ENCODE measurements at places on chromosomes 5 and 9. TPM values are rescaled to one million over a fixed set of nuclear protein-coding genes. Genes with fewer than 3 reads are reported as not detected.
A peak's percentile ranks its signal among the peaks of the same experiment; 100 is the strongest.

Gene RASEF
- total RNA-seq = not detected

Gene NR5A1
- total RNA-seq = not detected

DNA sequence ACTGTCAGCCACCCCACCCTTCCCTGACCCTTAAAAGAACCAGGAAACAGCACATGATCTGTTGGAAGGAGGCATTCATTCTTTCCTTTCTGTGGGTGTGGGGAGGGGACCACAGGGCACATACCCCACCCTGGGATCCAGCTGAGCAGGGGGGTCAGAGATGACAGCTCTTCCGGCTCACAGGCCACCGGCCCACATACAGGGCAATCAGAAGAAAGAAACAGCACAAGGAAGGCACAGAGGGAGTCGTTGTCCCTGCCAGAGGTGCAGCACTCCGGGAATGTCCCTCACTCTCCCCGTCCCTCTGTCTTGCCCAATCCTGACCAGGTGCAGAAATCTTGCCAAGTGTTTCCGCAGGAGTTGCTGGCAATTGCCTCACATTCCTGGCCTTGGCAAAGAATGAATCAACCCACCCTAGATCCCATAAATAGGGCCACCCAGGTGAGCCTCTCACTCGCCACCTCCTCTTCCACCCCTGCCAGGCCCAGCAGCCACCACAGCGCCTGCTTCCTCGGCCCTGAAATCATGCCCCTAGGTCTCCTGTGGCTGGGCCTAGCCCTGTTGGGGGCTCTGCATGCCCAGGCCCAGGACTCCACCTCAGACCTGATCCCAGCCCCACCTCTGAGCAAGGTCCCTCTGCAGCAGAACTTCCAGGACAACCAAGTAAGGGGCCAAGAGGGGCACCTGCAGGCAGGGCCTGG lies at the start of gene LCN2:
Gene LCN2, plus strand, starts transcription at position 453 of the 701 bp plus-strand sequence. Its CDS starts 73 bp downstream, at position 526.
- DNase-seq = no peak

Gene C9
- not detected for total RNA-seq

Gene PELO
- total RNA-seq = 7.4 TPM

GRCh38 chr5:138966236-138966985 lies 91.3 kb upstream of the LRRTM2 start:
- DNase-seq = no peak

Gene FOXD4L6
- not detected for total RNA-seq

GRCh38 chr5:140998921-140999410 lies 32.7 kb downstream of the PCDHAC2 start:
- DNase-seq = no peak

Gene PCDHGB4
- total RNA-seq = 0.13 TPM

GRCh38 chr9:111663301-111663823 lies 2.0 kb downstream of the GNG10 start:
- DNase-seq = no peak

- no peak for DNase-seq
Observed at GRCh38 chr9:33952066-33952465, 96.6 kb downstream of the UBAP2 start.

Gene CDH9
- total RNA-seq = not detected

- no peak for DNase-seq
Observed at GRCh38 chr9:84271921-84272556, 68.5 kb downstream of the SLC28A3 start.

- DNase-seq = no peak
Observed at GRCh38 chr5:139648205-139649081, at the start of gene CXXC5. CXXC5 (plus strand) TSS chr5:139648349; CDS start chr5:139680524, 32,175 bp downstream.

GRCh38 chr9:129402371-129402739 lies 218.5 kb downstream of the C9orf50 start:
- no peak for DNase-seq

Gene FOXD4L4
- 0.44 TPM for total RNA-seq

DNA sequence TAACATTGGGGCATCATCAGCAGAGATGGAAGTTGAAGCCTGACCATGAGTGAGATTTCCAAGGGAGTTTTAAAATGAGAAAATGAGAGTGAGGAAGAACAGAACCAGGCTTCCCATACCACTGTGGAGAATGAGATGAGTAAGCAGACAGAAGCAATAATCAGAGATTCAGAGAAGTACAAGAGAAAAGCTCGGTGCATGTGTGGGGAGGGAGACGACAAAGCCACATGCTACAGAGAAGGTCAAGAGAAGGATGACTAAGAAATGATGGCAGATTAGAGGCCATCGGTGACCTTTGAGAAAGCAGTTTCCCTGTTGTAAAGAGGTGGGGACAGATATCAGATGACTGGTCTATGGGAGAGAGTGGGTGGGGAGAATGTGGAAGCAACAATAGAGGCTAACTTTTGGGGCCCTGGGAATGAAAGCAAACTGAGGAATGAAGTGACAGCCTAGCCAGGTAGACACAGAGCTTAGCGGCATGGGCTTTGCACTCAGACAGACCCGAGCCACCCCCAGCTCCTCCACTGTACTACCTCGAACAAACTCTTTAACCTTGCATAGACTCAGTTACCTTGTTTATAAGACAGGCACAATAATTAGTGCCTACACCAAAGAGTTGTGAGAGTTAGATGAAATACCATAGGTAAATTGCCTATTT lies 207.7 kb downstream of the PIK3R1 start:
- no peak for DNase-seq

- no peak for DNase-seq
Observed at GRCh38 chr5:10465726-10466125, 24.0 kb downstream of the ROPN1L start.

DNA sequence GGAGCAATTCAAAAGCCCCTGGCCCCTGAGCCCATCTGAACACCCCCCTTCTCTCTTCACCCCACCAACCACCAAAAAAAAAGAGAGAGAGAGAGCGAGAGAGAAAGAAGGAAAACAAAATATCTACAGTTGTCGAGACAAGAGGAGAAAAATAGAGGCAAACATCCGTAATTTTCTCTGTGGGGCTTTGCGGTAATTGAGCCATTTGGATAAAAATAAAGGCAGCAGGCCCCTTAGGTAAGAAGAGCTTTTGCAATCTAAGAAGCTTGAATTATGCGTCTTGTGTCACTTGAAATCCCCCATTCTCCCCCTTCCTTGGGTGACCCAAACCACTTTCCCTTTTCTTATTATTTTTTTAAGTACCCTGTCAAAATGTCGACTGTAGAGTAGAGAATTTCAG lies 35.5 kb upstream of the FUBP3 start:
- no peak for DNase-seq

DNA sequence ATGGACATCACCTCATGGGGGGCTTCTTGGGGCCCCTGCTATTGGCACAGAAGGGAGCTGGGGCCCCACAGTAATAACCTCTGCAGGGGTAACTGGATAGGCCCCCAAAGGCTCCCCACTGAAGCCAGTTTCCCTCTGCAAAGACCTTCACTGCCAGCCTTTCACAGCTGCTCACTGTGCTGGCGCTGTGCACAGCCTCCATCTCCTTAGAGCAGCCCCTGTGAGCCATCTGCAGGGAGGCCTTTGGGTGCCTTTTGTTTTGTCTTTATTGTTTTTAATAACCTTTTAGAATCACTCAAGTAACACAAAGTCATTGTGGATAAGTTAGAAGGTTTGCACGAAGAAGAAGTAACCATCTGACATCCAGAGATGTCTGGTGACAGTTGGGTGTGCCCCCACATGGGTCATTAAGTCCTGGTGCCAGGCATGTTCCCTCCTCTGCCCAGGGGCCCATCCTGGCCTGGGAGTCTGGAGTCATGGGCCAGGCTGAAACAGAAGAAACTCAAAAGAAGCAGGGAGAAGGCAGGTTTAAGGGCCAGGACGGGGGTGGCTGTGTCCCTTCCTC lies 42.7 kb downstream of the NCS1 start:
- no peak for DNase-seq

Gene OMD
- not detected for total RNA-seq

DNA sequence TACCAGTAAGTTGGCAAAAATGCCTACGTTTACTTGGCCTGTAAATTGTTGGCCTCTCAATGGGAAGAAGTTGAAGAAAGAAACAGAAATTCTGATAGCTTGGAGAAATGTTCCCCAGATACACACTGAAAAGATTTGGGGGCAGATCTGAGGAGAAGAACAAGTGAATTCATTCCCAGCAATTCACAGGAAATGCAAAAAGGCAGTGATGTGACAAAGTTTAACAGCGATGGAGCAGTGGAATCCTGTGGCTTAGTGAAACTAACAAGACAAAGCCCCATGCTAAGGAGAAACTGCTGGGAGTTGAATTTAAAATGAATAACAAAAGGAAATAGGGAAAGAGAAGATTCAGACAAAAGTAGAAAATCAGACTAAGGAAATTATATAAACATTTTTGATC lies 213.2 kb upstream of the EDIL3 start:
- no peak for DNase-seq

DNA sequence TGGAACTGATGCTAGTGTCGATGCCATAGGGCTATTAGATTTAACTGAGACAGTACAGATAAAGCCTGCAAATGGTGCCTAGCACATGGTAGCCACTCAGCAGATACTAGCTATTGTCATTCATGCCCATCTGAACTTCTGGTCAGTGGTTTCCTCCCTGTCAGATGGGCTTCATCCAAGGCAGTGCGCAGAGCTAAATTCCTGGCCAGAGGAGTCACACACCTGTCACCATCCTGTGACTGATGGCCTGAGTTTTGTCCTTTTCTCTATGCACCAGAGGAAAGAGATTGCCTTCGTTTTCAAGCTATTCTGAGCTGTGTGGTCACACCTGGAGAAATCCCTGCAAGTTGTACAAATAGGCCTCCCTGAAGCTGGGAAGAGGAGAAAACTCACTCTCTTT lies 34.7 kb downstream of the MSX2 start:
- DNase-seq = no peak

DNA sequence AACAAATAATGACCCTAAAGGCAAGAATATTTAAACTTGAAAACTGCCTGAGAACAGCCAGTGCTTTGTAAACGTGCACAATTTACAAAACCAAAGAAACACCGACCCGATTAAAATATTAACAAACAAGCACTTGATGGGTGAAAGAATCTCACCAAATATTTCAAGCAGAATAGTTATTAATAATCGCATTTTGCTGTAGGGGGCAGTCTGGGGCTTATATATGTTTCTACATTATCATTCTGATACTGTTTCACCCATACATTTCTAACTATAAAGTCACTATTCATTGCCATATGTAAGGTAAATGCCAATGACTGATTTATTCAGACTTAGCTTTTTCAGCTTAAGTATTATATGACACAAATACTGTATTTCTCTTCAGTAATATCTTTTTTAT lies 37.7 kb downstream of the UBAP2 start:
- DNase-seq = peak; percentile 12

Gene CNTLN
- not detected for total RNA-seq

DNA sequence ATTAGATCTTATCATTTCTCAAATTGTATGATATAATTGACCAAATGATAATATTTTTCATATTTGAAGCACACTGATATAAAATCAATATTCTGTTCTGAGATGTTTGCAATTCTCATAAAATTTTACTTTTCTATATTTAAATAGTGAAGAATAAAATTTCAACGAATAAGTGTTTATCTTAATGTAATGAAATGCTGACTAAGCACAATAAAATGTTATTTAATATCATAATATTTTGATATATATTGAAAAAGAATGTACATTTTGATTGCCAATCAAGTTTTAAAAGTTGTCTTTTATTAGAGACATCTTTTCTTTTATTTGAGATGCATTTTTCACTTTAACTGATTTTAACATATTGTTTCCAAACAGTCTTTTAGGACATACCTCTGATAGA lies 416.1 kb downstream of the TAF11L14 start:
- no peak for DNase-seq

GRCh38 chr9:89498852-89499480 lies 1.1 kb upstream of the SEMA4D start:
- DNase-seq = peak; percentile 53

Gene HMMR
- total RNA-seq = 0.42 TPM

Gene BRD3OS
- total RNA-seq = 16.8 TPM

- DNase-seq = no peak
Observed at GRCh38 chr5:29794141-29794787, 1399.2 kb upstream of the CDH6 start.

GRCh38 chr9:132638240-132638639 lies 31.5 kb downstream of the DDX31 start:
- DNase-seq = no peak

- no peak for DNase-seq
Observed at GRCh38 chr5:80151890-80152289, 104.0 kb downstream of the SERINC5 start.

DNA sequence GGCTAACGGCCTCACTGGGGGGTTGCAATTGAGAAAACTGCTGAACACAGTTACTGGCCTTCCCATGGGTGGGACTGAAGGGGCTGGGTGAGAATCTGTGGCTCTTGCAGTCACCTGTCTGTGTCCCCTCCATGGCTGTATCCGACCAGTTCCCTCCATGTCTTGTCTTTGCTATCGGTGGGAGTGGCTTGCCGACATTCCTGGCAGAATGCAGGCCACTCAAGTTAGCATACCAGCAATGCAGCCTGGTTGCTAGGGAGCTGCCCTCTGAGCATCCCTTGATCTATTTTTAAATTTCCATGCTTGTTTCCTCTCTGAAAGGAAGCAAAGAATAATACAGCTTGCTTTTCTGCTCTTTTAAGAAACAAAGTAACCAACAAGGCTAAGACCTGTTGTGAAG lies 1509.7 kb upstream of the WWC1 start:
- no peak for DNase-seq

DNA sequence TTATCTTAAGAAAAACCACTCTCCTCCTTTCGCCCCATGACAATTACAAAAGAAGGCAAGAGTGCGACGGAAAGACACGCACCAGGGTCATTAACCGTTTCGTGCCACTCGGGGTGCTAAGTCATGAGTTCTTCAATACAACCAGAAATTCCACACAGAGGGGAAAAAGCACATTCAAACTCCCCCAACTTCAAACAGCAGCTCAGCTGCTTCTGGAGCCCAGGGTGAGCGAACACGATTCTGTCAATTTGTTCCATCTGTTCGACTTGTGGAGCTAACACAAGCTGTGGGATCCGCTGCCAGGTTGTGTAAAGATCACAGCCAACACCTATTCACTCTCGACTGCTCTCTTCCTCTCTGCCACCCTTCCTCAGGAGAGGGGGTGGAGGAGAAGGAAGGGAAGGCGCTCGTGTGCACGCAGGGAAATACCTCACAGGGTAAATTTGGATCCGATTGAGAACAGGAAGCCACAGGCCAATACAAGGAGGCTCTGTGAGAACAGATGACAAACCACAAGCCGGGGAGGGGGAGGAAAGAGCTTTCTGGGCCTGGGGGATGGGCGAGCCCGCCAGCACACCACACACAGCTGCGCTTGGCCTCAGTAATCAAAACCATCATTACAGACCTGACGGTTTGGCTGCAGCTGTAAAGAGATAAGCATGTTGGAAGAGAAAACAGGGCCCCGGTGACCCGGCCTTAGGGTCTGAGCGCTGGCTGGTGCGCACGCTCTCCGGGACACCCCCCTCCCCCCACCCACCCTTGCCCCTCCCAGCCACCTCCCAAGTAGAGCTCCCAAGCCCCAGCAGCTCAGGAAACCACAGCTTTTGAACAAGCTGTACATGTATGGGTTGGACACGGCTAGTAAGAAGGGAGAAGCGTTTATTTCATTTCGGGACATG lies 54.3 kb downstream of the PTCH1 start:
- DNase-seq = peak; percentile 86

- no peak for DNase-seq
Observed at GRCh38 chr5:151459680-151460324, 12.4 kb downstream of the SLC36A1 start.

Data from naive thymus-derived CD8-positive, alpha-beta T cell (primary cell).